ENCODE measurements at places on chromosomes 7 and 10. TPM values are rescaled to one million over a fixed set of nuclear protein-coding genes. Genes with fewer than 3 reads are reported as not detected.

DNA sequence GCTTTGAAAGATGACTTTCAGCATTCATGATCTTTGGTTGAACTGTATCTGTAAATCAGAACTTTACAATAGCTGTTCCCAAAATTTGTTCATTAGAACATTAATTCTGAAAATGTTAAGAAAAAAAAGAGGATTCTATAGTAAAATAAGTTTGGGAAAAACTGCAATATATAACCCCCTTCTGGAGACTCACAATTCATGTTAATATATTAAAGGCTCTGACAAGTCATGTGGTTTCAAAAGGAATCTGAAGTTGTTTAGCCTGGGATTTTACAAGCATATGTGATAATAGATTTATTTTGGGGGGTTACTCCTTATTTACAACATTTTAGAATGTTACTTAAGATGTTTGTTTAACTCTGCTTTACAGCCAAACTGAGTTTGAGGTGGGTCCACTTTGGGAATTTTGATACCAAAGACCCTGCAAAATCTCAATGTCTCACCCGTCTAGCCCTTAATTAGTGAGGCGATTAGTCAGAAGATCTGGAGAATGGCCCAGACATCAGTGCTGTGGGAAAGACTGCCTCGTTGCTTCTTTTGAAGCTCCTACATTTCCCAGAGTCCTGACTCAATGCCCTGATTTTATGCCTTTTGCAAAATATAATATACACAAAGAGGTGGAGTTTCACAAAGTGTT is 40.0 kb downstream of the CDK1 start:
- no peak for DNase-seq

GRCh38 chr7:117489430-117489829 is 9.6 kb downstream of the CFTR start:
- DNase-seq: no peak

GRCh38 chr10:117662751-117663540 is 120.4 kb downstream of the EMX2 start:
- no peak for DNase-seq

DNA sequence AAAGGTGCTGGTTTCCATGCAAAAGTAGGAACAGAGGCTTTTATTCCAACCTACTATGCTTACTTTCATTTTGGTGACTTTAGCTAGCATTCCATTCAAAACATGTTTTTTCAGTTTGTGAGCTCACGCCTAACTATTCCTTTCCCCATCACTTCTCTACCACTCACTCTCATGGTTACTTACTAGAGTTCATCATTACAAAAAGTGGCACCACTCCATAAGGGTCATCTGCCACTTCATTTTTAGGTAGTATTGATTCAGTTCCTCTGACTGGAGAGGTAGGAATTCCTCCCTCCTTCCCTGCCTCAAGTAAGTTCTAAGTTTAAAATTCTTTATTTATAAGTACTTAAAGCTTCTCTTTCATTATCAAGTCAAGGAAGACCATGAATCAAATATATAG is 543.1 kb downstream of the HTR7 start:
- DNase-seq: no peak

DNA sequence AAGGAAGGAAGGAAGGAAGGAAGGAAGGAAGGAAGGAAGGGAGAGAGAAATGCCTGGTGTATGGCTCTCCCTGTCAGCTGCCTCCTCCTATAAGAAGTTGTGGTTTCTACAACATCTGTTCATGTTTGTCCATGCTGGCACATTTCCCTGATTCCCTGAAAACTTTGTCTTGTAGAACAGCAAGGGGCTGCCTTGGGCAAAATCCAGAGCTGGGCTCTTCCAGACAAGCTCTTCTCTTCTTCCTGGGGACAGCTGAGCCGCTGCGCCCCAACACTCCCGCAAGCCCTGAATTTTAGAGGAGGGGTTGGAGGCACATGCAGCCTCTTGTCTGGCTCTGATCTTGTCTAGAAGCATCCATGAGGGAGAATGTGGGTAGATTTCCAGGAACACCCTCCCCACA is 282.0 kb upstream of the ADARB2 start:
- DNase-seq: no peak

- DNase-seq: no peak
Observed at GRCh38 chr7:129401967-129402860, 32.0 kb upstream of the STRIP2 start.

GRCh38 chr7:72435925-72436480 is 23.9 kb upstream of the CALN1 start:
- DNase-seq: no peak

DNA sequence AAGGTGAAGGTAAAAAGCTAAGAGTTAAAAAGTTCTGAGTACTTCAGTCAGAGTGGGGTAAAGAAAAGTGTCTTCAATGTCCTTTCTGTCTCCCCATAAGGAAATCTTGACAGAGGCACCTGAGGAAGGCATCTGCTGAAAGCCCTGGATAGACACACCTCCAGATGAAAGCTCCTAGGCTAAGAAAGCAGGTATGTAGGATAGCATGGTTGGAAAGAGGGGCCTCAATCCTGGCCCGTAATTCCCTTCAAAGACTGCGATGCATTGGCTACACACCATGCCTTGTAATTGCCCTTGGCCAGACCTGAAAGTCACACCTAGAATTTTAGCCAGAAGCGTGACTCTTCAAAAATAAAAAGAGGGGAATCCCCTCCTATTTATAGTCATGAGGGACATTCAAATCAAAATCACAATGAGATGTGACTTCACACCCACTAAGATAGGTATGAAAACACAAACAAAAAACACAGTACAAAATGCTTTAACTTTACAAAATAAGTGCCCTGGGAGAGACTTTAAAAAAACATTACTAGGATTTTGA is 809.7 kb downstream of the IPMK start:
- DNase-seq: no peak

DNA sequence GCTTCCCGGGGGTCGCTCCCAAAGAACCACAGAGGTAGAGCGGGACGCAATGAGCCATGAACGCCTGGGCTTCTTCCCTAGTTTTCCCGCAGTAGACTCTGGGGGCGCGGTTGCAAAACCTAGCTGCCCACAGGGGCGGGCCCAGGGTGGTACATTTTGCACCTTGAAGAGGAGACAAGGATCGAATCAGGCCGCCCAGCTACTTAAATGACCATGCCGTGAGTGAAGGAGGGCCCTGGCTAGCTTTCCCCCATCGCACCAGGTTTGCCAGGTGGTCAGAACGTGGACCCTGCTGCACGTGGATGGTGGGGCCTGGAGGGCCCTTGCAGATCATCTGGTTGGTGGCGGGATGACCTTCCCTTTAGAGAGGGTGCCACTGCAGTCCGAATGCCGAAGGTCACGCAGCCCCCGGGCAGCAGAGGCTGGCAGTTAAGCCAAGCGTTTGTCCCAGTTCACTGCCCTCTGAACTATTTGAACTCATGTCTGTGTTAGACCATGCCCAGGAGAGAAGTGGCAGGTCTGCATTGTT is 604 bp upstream of the SHTN1 start:
- no peak for DNase-seq

DNA sequence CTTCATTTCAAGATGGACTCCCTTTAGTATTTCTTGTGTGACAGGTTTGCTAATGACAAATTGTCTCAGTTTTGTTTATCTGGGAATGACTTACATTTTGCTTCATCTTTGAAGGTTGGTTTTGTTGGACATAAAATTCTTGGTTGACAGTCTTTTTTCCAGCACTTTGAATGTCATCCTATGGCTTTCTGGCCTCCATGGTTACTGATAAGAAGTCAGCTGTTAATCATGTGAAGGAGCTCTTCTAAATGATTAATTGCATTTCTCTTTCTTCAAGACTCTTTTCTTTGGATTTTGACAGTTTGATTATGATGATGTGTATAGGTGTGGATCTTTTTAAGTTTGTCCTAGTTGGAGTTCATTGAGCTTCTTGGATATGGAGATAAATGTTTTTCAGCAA is 26.9 kb upstream of the HHEX start:
- no peak for DNase-seq

DNA sequence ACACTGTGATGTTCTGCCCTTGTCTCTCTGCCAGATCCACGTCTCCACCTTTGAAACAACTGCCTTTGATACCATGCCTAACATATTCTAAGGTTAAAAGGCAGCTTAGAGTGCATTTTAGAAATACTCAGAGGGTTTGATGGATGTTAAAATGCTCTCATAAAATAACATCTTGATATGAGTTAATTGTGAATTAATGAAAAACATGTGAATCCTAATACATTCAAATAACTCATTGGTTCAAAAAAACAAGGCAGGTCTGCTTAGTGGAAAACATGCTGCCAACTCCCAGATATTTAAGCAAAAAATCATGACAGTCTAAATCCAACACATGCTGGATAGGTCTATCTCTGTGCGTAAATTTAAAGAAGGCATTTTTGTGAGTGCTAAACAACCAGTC is 291.8 kb downstream of the AHR start:
- DNase-seq: no peak

DNA sequence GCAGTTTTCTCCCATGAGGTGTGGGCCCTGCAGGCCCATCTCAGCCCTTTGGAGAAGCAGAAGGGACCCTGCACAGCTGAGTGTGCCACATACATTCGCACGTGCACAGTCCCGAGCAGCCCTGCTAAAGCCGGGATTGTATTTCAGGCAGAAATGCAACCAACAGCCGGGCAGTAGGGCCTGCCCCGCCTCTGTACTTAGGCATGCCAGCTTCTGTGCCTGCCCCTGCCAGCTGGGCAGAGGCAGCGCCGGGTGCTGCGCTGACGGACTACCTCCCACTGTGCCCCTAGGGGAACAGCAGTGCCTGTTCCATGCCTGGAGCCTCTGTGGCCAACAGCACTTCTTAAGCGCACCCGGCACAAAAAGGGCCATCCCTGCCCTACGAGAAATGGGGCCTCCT is 170.3 kb downstream of the NEURL1 start:
- DNase-seq: no peak

GRCh38 chr10:100033766-100034418 is 24.1 kb upstream of the DNMBP start:
- no peak for DNase-seq

DNA sequence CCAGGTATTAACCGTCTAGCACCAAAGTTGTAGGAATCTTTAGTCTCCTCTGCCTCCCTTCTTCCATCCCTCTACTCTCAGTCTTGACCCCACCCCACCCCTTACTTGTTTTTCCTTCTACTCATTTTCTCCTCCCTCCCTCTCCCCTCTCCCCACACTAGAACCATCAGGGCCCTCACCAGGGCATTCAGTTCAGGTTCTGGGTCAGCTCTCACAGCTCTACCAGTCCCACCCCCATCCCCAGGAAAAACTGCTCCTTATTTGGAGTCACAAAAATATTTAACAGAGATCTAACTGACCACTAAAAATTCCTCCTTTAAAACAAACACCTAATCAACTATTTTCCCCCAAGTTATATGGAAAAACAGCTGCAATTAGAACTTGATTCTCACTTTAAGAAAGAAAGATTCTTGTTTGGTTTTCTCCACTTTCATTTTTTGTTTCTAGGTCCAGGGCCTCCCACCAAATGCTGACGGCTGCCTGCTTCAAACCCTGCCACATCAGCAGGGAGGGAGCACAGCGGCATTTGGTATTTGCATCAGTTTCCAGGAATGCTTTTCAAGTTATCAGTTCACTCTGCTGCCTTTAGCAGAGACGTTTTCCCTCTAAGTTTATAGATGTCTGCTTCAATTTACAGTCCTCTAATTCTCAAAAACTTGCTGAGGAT is 2.8 kb upstream of the COL1A2 start:
- no peak for DNase-seq

DNA sequence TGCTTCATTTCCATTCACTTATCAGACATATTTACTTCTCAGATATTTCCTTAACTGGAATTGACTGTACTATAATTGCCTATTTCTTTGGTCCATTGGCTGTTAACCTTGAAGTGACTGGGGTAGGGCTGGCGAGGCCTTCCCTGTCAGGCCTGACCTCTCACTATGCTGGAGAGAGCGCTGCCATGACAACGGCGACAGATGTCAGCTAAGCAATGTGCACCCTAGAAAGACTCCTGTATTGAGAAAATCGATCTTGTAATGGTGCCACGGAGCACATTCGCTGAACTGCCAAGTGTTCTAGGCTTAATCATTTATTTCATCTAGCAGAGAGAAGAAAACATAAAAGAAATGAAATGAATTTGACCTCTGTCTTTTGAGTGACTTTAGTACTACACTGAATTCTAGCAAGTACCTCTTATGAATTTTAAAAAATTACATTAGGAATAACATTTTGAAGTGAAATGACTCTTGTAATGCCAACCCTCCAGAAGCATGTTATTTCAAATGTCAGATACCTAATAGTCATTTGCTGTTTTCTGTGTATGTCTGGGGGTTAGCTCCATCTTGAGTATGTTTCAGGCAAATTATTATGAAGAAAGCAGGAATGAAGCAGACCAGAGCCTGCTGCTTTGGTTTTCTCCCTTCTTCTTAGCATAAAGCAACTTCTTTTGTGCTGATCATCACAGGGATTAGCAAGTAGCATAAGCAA is 148.0 kb downstream of the SNX10 start:
- no peak for DNase-seq

- no peak for DNase-seq
Observed at GRCh38 chr10:53358536-53358935, 586.0 kb upstream of the MBL2 start.

- DNase-seq: no peak
Observed at GRCh38 chr10:94299417-94299816, 63.3 kb downstream of the NOC3L start.

DNA sequence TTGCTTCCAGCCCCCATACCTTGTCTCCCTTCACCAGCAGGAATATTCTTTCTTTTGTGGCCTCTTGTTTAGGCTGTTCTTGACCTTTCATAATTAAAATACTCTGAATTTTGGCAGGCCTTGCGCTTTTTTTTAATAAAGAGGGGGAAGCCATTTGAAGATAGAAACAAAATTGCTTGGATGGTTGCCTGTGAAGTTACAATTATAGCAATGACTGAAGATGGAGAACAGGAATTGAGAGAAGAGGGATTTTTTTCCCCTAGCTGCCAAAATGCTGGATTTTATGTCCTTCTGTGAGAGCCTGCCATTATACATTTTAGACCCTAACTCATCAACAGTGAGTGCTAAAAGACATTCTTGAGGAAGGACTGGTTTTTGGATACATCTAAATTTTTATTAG is 24.8 kb downstream of the FGFBP3 start:
- DNase-seq: no peak

DNA sequence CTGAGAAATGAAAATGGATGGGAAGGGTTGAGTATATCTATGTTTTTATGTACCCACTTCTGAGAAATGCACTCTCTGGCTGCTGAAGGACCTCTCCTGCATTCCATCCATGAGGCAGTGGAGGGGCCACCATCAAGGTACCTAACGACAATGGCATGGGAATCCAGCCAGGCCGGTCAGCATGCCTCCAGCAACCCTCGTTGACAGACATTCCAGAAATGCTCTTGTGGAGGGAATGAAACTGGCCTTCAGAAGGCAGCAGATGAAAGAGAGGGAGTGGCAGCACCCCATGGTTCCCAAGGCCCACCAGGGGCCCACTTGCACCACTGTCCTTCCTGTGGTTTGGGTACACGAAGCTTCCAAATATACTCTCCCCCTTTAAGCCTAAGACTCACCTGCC is 269.0 kb downstream of the ARHGAP12 start:
- DNase-seq: no peak

The MALRD1 gene
- total RNA-seq: 0.06 TPM

The PDLIM1 gene
- 43.8 TPM for total RNA-seq

The TAF3 gene
- 4.8 TPM for total RNA-seq

The RARRES2 gene
- 6.1 TPM for total RNA-seq

The NOS3 gene
- total RNA-seq: 1.2 TPM

The ERVW-1 gene
- total RNA-seq: not detected

Data from epithelial cell of proximal tubule (primary cell).